ENCODE measurements at places on chromosomes 3 and 15.
A peak's percentile ranks its signal among the peaks of the same experiment; 100 is the strongest.

- DNase-seq = no peak
Measured at GRCh38 chr3:47003461-47004368, 24.2 kb downstream of the NBEAL2 start.

DNA sequence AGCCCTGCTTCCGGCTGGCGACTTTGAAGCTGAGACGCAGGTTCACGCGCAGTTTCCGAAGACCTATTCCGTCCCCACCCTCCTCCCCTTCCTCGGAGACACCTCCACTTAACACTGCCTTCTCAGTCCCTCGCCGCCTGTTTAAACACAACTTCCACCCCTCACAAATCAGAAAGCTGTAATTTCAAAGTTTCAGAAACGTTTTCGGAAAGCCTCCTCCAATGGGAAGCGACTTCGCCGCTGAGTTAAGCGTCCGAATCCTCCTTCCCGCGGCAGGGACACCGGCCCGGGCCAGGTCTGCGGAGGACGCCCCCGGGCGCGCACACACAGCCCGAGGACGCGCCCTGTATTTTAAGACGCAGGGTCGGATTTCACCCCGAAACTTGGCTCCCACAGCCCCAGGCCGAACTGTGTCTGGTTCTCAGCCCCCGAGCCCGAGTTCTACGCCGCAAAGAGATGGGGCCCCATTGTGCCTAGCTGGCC is 559 bp upstream of the LRRN1 start:
- DNase-seq = peak; percentile 25

- no peak for DNase-seq
Measured at GRCh38 chr15:68213991-68214837, 9.1 kb upstream of the CALML4 start.

DNA sequence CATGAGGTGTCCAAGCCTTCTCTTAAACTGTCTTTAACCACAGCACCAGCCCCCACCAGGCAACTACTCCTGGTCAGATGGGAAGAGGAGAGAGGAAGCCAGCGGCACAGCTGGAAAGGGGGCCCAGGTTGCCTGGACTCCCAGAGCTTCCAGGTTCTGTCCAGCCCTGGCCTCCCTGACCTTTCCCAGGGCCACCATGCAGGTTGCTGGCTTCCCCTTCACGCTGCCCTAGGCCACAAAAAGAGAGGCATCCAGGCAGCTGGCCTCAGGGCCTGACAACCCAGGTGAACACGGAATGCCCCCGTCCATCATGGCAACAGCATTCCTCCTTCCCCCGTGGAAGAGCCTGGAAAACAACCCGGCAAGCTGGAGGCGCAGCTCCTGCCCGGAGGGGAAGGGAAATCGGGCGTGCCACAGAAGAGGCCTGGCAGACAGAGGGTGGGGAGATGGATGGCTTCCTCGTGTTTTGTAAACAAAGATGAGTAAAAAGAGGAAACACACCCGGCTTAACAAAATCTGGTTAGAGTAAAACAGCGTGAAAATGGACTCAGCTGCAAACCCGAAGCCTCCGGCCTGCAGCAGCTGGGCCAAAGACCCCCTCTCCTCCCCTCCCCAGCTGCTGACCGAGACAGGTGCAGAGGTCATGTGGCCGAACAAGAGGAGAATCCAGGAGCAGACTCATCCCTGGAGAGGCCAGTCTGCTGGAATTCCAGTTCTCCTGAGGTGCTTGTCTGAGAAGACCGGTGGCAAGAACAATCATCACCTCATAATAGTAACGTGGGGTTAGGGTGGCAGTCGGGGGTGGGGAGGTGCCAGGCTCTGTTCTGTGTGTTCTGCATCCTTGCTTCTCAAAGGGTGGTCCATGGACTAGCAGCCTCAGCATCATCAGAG is 15.5 kb downstream of the BMF start:
- DNase-seq = no peak

DNA sequence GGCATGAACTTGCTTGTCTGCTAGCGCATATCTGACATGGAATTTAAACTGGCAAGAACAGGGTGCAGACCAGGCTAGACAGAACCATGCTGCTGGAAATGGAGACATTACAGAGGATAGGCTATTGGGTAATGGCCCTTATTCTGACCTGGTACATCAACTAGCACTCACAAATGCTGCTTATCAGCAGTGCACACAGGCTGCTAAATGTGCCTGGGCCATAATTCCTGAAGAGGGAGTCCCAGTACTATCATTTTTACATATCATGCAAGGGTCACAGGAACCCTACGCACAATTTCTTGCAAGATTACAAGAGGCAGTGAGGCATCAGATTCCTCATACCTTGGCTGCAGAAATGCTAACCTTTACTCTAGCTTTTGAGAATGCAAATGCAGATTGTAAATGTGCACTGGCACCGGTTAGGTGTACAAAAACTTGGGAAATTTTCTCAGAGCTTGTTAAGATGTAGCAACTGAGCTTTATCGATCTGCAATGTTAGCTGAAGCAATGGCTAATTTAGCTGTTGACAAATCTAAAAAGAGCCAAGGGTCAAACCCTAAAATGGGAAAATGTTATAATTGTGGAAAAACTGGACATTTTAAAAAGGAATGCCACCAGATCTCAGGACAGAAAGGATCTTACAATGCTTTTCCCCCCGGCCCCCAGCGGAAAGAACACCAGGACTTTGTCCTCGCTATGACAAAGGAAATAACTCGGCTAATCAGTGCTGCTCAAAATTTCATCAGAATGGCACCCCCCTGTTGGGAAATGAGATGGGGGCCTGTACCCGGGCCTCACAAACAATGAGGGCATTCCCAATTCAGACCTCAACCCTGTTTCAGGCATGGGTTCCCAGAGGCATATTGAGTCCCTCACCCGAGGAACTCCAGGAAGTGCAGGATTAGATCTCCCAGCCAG is 21.1 kb downstream of the CCRL2 start:
- DNase-seq = no peak

DNA sequence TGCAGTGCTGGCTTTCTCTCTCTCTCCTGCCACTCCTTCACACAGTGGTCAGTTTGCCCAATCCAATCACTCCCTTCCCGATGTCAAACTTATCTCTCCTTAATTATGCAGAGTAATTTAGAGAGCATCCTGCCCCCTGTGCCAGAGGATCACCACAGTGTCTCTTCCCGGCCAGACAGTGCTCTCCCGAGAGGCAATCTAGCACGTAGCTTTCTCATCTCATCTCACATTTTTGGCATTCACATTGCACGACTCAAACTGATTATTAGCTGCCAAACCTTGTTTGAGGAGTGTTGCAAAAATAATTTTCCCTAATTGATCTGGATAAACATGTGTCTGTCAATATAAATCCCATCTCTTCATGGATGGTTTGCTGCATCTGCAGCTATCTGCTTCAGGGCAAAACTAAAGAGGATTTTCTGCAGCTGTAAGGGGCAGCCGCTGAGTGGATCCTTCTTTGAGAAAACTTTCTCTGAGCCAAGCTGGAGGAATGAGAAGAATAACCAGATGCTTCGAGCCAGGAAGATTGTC is 37.8 kb downstream of the SSUH2 start:
- DNase-seq = no peak

- no peak for DNase-seq
Measured at GRCh38 chr3:144270100-144270499, 298.5 kb downstream of the DIPK2A start.

- no peak for DNase-seq
Measured at GRCh38 chr3:71189480-71189879, 394.0 kb downstream of the FOXP1 start.

DNA sequence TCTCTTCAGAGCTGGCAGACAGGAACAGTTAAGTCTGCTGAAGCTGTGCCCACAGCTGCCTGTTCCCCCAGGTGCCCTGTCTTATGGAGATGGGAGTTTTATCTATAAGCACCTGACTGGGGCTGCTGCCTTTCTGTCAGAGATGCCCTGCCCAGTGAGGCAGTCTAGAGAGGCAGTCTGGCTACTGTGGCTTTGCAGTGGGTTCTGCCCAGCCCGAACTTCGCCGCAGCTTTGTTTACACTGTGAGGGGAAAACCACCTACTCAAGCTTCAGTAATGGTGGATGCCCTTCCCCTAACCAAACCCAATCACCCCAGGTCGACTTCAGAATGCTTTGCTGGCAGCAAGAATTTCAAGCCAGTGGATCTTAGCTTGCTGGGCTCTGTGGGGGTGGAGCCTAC is 91.2 kb downstream of the SLC25A26 start:
- no peak for DNase-seq

GRCh38 chr15:78129077-78129750 is 2.0 kb downstream of the CIB2 start:
- no peak for DNase-seq

DNA sequence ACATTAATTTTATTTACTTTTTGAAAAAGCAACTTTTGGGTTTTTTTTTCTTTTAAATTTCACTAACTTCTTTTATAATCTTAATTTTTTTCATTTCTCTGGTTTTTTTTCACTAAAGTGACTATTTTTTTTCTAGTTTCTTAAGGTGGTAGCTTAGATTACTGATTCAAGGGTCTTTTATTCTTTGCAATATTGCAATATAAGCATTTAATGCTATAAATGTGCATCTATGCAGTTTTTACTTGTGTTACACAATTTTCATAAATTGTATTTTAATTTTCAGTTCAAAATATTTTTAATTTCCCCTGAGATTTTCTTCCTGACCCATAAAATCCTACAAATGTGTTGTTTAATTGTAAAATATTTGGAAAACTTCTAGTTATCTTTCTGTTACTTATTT is 535.8 kb downstream of the GABRG3 start:
- no peak for DNase-seq

DNA sequence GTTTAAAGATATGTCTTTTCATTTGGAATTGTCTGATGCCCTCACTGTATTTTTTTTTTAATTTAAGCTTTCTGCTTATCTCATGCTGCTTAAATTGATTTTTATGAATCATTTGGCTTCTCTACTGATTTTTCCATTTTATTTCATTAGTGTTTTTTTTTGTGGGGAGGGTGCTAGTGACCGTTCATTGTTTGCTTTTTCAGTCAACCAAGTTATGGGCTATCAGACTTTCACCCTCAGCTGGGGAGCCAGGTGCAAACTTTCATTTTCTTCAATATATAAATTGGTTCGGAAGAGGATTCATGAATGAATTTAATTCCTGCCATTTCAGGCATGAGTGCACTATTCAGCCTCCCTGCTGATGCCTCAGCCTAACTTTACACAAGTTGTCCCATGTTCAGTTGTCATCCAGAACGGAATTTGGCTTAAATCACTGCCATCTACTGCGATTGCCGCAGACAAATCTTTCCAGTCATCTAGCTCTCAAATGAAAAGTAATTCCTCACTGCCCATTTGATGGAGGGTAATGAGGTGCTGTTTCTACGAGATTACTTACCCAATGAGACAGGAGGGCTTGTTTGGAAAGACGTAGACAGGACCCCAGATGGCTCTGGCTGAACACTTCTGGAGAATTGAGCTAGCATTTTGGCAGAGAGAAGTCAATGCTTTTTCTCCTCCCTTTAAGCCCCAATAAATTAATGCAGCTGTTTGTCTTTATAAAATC is 89.9 kb upstream of the RORA start:
- no peak for DNase-seq

- DNase-seq = no peak
Measured at GRCh38 chr3:125003369-125003853, 52.4 kb downstream of the HEG1 start.
